ENCODE measurements at places on chromosomes 3 and 15.

- DNase-seq, result no peak
Observed at GRCh38 chr15:70030851-70031250, 66.9 kb downstream of the TLE3 start.

DNA sequence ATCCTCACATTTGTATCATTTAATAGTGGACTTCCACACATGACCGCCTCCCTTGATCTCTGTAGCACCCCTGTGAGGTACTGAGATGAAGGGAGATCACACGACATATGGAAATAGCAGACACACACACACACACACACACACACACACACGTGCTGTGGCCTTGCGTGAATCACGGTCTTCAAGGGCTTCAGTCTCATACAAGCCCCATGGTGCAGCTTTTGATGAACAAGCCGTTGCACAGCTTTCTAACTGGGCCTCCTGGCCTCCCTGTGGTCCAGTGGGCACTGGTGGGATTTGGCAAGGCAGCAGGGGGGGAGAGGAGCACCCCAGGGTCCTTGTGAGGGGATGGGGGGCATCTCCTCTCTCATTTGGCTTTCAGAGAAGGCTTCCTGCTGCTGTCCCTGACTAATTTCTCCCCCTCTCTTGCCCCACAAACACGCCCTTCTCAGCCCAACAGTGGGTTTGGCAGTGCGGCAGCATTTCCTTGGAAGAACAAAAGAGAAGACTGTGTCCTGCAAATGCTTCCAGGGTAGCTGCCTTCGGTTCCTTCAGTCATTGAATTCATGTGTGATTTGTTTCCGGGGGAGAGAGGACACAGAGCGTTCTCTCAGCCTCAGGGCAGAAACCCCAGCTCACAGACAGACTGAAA lies 98.7 kb downstream of the SMAD6 start:
- no peak for DNase-seq

DNA sequence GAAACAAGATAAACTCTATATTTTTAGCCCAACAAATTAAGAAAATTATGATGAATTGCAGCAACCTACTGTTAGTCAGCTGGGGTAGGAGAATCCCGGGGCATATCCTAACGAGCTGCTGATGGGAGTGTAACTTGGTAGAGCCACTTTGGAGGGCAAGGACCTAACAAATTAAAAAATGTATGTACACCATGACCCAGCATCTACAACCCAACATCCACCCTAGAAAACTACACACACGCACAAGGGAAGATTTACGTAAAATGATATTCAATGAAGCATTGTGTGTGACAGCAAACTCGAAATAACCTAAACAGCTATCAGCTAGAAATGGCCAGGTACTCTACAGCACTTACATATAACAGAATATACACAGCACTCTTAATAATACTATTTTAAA lies 1.9 kb downstream of the BCL2A1 start:
- DNase-seq, result no peak

DNA sequence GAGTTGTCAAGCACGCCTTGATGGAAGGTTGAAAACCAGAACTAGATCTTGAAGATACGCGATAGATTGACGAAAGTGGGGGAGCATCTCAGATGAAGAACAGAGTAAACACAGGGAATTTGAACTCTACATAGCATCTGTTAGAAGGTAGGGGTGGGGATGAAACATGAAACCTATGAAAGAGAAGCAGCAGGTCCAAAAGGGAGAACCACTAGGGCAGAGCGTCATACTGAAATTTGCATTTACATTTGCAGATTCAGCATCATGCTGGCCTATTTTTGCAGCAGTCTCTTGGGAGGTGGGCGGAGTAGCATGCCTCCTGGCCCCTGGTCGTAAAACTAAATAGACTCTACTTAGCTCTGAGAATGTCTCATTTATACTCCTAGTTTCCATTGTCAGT lies 46.1 kb upstream of the RASGRP1 start:
- DNase-seq, result no peak

DNA sequence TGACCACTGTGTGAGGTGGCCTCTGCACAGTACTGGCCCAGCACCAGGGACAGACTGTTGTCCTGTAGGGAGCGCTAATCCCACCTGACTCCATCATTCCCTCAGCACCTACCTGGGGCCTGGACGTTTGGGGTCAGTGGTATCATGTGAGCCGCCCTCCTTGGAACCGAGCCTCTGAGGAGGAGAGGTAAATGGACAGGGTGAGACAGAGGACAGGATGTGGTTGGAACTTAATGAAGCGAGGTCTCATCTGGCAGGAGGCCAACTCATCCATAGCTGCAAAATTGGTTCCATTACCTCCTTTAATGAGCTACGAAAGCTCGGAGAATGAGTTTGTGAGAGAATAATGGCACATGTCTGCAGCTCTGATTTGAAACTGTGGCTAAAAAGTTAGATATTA lies 13.9 kb downstream of the MAPKAPK3 start:
- DNase-seq, result no peak

DNA sequence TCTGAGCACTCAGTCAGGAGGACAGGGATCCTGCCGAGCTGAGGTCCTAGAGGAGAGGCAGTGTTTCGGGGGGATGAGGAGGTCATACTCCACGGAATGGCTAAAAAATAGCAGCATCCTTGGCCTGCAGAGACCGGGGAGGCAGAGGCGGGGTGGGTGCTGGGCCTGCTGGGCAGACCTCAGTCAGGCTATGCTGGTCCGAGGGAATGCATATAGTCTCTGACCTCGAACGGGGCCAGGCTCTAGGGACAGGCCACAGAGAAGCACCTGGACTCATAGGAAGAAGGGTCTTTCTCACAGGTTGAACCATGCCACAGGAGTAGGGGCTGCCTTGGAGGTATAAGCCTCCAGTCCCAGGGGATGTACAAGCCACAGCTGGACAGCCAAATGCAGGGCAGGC lies 14.0 kb upstream of the SKIC8 start:
- no peak for DNase-seq

DNA sequence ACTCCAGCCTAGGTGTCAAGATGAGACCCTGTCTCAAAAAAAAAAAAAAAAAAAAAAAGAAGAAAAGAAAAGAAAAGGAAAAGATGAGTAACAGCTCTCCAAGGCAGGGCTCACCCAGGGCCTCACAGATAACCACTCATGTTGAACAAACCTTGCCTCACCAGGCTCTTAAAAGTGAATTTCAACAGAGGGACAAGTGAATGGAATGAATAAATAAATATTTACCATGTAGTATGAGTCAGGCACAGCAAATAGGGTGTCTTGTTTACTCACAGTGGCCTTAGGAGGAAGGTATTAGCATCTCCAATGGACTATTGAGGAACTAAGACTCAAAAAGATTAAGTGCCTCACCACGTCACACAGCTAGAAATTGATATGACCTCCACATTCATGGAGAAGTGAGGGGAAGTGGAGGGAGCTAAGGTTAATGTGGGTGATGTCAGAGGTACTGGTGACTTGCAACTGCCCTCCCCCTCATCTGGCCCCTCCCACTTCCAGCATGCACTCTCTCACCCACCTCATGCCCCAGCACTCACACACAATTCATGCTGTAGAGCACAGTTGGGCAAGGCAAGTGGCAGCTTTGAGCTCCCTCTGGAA lies 255.5 kb downstream of the UACA start:
- no peak for DNase-seq

- DNase-seq, result no peak
Observed at GRCh38 chr3:3212781-3213440, 33.4 kb upstream of the CRBN start.

DNA sequence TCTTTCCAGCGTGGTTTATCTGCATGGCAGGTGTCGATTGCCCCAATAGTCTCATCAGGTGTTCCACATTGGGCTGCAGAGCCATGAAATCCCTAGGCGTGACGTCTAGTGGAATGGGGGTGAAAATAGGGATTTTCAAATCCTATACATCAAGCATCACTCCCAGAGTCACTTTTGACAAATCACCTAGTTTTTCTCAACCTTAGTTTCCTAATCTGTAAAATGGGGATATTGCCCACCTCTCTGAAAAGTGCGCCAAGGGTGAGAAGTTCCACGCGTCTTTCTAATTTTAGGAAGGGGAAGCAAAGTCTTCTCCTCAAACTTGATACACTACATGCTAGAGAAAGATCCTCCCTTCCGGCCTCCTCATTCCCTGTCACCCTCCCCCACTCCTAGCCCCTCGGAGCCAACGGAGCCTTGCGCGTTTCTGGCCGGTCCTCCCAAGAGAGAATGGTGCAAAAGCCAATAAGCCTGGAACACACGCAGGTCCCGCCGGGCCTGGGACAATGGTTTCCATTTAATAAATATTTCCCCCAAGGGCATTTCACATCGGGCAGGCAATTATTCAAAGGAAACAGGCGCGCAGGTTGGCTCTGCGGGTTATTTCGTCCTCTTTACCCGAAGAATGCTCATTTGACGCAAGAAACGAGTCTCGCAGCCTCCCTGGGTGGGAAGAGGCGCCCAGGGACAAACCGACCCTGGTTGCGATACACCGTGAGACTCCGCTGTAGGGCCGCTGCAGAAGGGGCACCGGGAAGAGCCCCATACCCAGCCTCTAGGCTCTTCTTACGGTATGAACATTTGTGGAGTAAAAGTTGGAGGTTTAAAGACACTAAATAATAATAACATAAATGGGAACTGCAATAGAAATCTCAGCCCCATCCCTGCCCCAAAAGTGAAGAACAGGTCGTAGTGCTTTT lies 1.2 kb upstream of the SOX14 start:
- DNase-seq, result no peak

DNA sequence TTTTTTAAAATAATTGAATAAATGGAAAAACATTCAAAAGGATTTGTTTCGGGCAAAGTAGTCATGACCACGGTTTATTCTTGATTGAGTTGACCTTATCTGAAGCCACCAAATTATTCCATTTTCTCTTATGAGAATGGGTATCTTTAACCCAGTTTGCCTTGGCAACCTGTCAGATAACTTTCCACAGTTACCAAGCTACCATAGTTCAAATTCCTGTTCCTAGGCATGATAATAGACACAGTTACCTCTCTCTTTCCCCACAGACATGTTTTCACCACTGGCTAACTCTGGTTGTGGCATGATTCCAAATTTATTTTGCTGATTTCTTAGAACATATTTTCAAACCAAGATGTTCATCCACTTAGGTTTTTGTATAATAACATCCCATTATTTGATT lies 84.9 kb downstream of the NECTIN3 start:
- DNase-seq, result no peak

- DNase-seq, result no peak
Observed at GRCh38 chr15:40702077-40702476, 7.1 kb downstream of the RAD51 start.

DNA sequence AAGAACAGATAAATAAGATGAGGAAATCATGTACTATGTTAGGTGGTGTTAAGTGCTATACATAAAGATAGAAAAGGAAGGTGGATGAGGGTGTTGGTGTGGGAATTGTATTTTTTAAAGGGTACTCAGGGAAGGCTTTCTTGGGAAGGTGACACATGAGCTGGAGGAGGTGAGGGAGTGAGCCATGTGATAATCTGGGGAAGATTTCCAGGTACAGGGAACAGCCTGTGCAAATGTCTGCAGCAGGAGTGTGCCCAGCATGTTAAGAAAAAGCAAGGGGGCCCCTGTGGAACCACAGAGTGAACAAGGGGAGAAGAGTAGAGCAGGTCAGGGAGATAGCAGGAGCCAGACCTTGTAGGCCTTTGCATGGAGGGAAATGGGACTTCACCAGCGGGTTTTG lies 175.6 kb downstream of the SSR3 start:
- DNase-seq, result no peak

DNA sequence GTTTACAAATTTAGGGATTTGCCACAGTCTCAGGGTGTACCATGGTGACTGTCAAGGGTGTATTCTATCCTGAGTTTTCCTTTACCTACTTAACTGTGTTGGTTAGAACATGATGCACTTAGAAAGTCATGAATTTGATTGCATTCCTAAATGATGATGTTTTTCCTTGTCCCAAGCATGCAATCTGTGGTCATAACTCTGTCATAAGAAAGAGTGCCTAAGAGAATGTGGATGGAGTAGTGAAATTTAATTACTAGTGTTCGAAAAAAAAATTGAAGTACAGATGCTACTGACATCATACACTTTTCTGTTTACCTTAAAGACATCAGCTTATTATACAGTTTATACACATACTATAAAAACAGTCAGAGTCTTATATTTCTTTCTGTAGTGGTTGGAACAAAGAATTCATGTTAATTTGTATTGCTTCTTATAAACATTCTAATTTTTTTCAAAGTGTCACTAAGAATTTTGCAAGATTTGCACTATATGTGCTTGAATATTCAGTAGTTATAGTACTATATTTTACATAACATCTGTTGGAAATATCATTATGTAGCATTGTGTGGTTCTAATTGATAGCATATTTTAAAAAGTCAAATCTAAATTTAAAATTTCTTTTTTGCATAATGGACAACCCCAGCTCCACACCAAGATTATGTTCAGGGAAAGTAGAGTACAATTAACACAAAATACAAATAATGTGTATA lies 231.3 kb upstream of the KCNMB2 start:
- no peak for DNase-seq

DNA sequence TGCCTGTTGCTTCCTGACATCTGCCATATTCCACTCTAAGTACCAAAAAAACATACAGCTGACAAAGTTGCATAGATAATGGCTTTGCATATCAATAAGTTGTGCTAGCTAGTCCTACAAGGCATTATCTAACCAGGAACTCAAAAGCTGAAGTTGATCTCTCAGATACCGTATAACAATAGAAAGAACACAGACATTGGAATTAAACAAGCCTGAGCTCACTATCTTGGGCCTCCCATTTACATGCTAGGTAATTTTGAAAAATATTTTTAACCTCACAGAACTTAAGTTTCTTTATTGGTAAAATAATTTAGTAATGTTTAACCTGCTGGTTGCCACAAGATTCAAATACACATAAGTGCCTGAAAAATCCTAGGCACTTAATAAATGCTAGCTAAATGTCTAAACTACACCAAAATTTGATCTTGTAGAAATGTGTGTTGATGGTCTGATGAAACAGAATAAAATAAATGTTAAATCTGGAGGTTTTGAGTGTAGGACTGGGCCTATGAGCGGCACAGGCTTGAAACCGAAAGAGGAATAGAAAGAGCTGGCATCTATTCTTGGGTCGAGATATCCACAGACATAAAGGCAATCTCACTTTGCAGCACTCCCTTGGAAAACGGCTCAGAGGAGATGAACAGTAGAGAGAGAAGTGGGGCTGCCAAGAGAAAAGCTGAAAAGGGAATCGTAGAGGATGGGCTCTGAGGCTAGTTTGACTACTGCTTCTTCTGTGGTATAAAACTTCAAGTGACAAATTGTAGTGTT lies 29.9 kb upstream of the TTC14 start:
- no peak for DNase-seq

GRCh38 chr3:195690951-195691350 lies 29.8 kb upstream of the MUC20 start:
- no peak for DNase-seq

- no peak for DNase-seq
Observed at GRCh38 chr15:90030376-90030775, 29.3 kb downstream of the ZNF710 start.

- no peak for DNase-seq
Observed at GRCh38 chr3:123126031-123126430, 59.2 kb downstream of the PDIA5 start.
